ENCODE measurements at places on chromosomes 2 and 18.

GRCh38 chr2:28166956-28167355 is 225.7 kb upstream of the FOSL2 start:
- DNase-seq = no peak

DNA sequence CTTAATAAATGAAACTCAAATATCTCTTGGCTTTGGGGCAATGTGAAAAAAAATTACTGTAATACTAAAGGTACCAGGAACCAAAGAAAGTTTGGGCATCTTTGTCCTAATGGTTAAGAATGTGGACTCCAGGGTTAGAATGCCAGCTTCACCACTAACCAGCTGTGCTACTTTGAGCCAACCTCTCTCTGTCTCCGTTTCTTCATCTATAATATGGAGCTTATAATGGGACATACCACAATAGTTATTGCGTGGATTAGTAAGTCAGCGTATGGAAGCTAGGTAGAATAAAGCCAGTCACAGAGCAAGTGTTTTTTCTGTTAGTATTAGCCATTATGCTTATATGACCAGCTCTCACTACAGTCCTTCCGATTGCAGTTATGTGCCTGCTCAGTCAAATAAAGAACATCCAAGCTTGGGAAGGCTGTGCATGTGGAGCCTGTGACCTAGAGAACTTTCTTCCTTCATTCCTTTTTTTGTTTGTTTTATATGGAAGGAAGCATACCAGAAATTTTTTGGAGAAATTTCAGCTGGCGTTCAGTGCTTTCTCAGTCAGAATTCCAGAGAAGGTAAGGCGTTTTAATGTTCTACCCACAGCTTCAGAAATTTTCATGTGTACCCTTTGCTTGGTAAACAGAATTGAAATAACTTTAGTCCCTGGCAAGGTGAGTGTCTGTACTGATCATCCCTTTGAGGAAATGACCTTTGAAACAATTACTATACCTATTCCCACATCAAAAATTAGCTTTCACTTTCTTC is 114.0 kb upstream of the RND3 start:
- DNase-seq = no peak

- DNase-seq = no peak
Observed at GRCh38 chr2:19746137-19746600, 155.6 kb downstream of the TTC32 start.

GRCh38 chr2:8103085-8103708 is 578.7 kb upstream of the ID2 start:
- DNase-seq = peak; percentile 58

- no peak for DNase-seq
Observed at GRCh38 chr2:41853427-41854191, 194.2 kb upstream of the PKDCC start.

GRCh38 chr18:45384962-45385315 is 230.3 kb upstream of the SLC14A2 start:
- DNase-seq = no peak

- DNase-seq = no peak
Observed at GRCh38 chr2:71595569-71595968, 142.2 kb downstream of the DYSF start.

DNA sequence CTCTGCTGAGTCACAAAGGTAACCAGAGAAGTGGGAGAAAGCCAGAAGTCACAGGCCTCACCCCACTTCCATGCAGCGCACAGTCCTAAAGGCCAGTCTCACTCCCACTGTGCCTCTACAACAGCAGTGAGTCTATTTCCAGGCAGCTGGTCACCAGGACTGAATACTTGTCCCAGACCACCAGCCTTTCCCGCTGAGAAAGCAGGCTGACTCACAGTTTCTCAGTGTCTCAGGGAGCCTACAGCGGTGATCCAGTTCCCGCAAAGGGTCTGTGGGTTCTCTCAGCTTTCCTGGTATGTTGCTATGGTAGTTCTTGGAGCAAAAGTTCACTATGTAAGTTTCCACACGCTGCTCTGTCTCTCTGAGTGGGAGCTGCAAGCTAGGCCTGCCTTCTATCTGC is 622.5 kb downstream of the RNF144A start:
- DNase-seq = peak; percentile 10

GRCh38 chr18:39062426-39062825 is 1496.8 kb upstream of the CELF4 start:
- no peak for DNase-seq

- DNase-seq = no peak
Observed at GRCh38 chr2:95670167-95670566, 78.4 kb downstream of the TRIM43 start.

DNA sequence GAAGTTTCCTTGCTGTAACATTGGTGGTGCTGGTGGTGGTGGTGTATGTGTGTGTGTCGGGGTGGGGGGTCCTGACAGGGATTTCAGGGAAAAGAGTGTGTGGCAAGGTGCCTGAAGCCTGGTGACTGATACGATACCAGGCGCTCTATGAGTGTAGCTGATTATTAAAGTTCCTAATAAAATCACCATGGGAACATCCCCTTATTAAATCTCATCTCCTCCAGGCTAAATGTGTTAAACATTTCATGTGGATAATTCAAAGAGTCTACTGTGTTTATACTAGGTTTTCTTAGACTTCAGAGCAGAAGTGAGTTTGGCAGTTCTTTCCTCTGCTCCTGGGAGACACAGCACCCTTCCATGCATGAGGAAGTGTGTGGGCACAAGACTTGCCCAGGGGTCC is 82.0 kb downstream of the THNSL2 start:
- DNase-seq = no peak

GRCh38 chr2:128195435-128195984 is 104.5 kb downstream of the UGGT1 start:
- no peak for DNase-seq

DNA sequence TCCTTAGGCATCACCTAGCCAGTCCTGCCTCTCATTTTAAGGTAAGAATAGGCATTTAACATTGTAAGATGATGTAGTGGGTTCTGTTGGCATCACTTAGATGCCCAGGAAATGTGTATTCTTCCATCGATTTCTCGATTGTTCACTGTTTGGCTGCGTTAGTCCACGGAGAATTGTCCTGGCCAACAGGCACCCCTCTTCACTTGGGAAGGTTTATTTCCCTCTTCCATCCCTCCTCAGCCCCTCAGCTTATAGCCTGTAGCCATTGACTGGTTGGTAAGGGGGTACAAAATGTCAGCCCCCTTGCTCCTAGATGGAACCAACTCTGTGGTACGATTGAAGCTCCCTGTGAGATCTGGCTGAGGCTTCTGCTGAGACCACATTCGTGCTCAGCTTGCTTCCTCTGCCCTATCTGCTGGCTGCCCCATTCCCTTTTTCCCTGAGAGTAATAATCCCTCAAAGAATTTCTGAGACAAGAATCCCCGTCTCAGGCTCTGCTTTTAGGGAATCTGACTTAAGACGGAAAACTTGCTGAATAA is 43.4 kb downstream of the PLEKHA3 start:
- no peak for DNase-seq

GRCh38 chr2:216571178-216571908 is 61.9 kb upstream of the IGFBP2 start:
- no peak for DNase-seq

DNA sequence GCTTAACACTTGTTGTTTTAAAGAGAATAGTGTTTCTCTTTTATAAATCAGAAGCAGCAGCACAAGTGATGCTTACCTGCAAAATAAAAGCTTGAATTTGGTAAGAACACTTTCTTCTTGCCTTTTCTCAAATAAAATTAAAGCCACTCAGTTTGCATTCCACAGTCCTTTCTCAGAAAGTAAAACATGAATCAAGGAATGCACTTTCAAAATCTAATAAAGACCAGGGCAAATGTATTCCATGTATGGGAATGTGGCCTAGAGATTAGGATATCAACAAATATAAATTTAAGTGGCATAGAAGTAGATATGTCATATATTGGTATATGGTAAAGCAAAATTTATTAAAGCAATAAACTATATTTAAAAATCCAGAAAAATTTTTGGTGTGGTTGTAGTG is 352.8 kb downstream of the THSD7B start:
- no peak for DNase-seq

GRCh38 chr2:107383691-107384090 is 443.0 kb upstream of the RGPD4 start:
- no peak for DNase-seq

DNA sequence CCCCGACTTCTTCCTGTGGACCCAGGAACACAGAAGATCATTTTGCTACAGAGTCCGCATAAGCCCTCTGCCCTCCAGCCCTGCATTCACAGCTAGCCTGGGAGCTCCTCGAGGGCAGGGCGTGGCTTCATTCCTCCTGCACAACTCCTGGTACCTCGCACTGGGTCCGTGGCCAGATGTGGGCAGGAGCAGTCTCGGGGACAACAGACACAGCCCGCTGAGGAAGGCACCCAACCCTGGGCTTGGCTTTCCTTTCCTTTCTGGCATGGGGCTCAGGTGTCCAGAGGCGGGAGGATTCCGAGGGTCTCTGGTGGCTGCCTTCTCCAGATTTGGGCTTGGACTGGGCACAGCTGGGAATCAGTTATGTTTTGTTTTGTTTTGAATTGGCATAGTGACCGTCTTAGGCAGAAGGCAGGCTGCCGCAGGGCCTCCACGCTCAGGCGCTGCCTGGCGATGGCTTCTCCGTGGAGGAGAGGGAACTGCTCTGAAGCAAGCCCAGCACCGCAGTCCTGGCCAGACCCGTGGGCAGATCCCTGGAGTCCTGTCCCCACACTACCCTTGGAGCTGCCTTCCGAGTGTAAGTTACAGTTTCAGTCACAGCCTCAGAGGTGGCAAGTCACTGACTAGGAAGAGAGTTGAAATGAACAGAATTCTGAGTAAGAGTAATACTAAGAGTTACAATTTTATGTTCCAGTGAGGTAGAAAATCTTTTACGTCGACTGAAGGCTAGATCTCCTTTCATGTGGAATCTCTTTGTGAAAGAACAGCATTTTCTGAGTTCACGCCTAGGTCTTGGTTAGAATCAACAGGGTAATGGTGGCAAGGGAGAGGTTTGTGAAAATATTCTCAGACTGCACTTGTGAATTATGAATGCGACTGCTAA is 47.9 kb downstream of the LDLRAD4 start:
- DNase-seq = no peak

GRCh38 chr2:179694963-179695362 is 166.4 kb downstream of the ZNF385B start:
- DNase-seq = no peak

GRCh38 chr18:44229693-44230108 is 451.0 kb upstream of the SETBP1 start:
- no peak for DNase-seq

DNA sequence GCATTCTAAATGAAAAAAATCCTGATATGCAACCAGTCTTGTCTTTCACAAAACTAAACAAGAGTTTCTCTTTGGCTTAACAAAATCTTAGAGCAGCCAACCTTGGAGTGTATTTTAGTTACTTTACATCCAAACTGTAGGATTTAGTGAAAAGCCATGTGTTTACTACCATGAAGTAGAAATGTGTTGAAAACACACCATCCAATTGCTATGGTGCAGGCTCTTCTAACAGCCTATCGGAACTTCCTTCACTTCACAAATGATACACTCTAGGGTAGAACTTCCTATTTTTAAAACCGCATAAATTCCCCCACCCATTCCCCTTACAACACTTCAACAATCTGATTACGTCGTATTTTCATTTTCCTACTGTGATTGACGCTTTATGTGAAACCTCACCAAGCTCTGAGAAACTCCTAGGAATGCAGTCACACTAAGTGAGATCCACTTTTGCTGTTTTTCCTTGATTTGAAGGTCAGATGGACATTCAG is 74.4 kb upstream of the MAP4K4 start:
- no peak for DNase-seq

GRCh38 chr2:53813151-53813550 is 26.3 kb downstream of the ERLEC1 start:
- no peak for DNase-seq

- DNase-seq = peak; percentile 60
Observed at GRCh38 chr2:220394433-220394832, 767.0 kb downstream of the SLC4A3 start.

DNA sequence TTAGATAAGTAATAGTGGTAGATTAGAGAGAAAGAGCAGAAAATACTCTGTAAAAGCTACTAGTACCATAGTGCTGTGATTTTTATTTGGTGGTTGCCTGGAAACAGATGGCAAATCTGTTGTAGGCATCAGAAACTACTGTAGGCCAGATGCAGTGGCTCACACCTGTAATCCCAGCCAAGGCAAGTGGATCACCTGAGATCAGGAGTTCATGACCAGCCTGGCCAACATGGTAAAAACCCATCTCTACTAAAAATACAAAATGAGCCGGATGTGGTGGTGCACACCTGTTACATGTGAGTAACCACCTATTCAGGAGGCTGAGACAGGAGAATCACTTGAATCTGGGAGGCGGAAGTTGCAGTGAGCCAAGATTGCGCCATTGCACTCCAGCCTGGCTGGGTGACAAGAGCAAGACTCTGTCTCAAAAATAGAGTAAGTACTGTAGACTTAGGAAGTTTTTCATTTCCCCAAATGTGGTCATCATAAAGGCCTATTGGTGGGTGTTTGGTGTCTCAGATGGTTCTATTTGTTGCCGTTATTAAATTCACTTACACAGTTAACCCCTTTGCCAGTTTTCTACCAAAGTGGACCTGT is 79.6 kb downstream of the SPTBN1 start:
- DNase-seq = no peak

GRCh38 chr18:44569391-44570055 is 111.2 kb upstream of the SETBP1 start:
- DNase-seq = no peak

DNA sequence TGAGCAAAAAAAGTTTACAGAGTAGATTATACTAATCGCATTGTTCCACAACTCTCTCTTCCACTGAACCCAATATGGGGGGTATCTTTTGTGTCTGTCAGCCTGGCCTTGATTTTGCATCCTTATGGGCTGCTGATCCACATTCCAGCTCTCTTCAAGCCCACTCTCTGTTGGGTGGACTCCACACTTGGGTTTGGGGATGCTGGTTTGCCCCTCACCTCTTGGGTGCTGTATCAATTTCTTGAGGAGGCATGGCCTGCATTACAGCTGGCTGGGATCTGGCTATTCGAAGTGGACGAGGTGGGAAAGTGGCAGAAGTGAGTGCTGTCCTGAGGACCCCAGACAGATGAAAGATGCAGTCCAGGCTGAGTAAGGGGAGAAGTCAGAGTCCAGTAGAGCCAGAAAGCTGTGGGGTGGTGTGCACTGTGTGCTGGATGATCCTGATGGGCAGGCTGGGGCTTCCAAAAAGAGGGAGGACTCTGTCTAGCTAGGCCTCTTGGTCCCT is 141.4 kb downstream of the CAPN13 start:
- DNase-seq = no peak

DNA sequence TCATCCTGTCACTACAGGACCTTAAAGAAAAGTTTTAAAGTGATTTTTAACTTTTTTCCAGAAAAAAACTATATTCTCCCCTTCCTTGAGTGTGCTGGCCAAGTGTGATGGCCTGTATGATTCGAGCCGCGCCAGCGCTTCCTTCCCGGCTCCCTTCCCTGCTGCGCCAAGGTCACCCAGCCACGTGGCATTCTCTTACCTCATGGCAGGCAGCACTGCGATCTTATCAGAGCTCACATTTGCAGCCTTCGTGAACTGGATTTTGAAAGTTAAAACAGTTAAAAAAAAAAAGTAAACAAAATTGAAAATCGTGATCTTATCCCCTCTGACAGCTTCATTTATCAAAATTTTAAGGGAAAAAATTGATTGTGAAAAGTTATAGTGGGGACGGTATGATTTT is 279.8 kb downstream of the PTGR3 start:
- DNase-seq = no peak
